ENCODE measurements at places on chromosomes 12 and 14.

- no peak for DNase-seq
Observed at GRCh38 chr12:71415336-71416231, 24.0 kb upstream of the LGR5 start.

DNA sequence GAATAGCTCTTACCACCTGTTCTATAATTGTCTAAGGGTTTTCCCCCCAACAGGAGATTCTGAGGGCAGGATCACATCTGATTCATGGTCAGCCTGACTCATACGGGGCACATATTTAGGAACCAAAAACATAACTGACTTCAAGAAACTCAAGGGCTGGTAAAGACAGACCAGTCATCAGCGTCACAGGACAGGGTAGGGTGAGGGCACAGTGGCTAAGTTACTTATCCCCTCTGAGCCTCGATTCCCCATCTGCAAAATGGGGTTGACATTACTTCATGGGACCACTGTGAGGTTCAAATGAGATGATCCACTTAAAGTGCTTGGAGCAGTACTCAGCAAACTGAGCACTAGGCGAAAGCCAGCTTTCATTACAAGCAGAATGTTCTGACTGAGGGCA is 606 bp downstream of the CINP start:
- DNase-seq: no peak

- DNase-seq: no peak
Observed at GRCh38 chr14:75439989-75440388, 12.2 kb downstream of the JDP2 start.

DNA sequence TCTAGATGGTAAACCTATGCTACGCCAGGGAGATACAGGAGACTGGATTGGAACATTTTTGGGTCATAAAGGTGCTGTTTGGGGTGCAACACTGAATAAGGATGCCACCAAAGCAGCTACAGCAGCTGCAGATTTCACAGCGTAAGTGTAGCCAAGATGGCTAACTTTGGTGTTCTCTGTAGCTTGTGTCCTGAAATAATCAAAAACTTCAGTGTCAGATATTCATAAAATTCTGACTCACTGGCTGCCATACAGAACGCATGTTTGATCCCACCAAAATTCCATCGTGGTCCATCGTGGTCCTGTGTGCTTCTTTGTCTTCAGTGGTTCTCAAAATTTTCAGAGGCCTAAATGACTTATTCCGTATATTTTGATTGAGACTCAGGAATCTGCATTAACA is 1.3 kb downstream of the STRAP start:
- no peak for DNase-seq

GRCh38 chr14:103056322-103057027 is 874 bp downstream of the CDC42BPB start:
- DNase-seq: no peak

GRCh38 chr14:37844614-37845013 is 249.2 kb downstream of the TTC6 start:
- no peak for DNase-seq

- no peak for DNase-seq
Observed at GRCh38 chr12:107337346-107338095, 244.2 kb upstream of the CRY1 start.

DNA sequence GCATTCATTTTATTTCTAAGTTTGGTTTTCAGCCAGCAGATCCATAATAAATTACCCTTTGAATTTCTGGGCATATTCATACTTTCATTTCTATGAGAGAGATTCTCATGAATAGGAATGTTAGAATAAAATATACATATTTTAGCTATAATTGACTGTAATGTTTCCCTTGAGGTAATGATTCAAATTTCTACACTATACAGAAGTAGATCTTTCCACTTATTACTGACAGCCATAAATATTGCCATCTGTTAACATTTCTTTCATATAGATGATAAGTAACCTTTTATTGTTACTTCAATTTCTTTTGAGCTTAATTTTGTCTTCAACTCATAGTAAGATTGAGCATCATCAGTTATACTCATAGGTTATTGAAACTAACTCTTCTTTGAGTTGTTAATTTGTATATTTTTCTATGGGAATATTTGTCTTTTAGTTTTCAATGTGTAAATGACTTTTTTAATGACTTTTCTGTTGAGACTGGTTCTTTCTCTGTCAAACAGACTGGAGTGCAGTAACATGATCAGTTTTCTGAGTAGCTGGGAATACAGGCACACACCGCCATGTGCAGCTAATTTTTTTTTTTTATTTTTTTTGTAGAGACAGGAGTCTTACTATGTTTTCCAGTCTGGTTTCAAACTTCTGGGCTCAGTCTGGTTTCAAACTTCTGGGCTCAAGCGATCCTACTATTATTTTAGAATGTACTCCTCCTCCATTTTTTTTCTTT is 991.6 kb downstream of the SLC6A15 start:
- DNase-seq: no peak

DNA sequence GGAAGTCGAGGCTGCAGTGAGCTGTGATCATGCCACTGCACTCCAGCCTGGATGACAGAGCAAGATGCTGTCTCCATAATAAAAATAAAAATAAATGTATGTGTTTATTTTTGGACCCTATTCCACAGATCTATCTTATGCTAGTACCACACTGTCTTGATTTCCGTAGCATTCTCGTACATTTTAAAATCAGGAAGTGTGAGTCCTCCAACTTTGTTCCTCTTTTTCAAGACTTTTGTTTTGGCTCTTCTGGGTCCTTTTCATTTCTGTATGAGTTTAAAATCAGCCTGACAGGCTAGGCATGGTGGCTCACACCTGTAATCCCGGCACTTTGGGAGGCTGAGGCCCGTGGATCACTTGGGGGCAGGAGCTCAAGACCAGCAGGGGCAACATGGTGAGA is 25.8 kb downstream of the DAO start:
- no peak for DNase-seq

DNA sequence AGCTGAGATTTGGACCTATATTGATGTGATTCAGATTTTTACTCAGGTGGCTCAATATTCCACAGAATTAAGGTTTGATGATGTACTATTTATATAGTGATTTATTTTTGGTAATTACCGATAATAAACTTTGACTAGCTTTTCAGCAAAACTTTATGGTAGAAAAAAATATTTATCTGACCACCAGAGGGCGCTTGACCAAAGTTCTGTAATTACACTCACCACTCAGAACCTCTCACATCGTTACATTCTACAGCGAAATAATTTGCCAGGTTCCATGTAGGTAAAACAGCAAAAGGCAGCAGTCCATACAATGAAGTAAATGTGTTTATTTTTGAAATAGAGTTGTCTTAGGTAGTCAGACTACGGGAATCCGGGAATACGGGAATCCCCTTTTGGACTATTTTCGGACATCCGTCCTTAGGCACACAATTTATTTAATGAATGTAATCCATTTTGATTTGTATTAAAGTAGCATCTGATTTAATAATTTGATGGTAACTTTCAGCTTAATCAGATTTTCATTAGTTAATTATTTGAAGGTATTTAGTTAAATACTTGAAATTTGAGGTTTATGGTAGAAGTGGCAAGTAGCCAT is 143.0 kb upstream of the DDHD1 start:
- no peak for DNase-seq

GRCh38 chr12:738712-739111 is 13.7 kb upstream of the WNK1 start:
- no peak for DNase-seq

DNA sequence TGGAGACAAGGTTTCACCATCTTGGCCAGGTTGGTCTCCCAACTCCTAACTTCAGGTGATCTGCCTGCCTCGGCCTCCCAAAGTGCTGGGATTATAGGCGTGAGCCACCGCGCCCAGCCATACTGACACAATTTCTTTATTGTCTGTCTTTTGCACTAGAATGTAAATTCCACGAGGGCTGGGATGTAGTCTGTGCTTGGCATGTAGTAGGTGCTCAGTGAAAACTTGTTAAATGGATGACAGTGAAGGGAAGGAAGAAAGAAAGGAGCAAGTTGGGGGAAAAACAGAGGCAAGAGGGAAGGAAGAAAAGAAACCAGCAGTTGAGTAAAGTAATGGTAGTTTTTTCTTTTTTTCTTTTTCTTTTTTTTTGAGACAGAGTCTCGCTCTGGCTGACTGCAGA is 53.1 kb downstream of the LIMA1 start:
- no peak for DNase-seq

DNA sequence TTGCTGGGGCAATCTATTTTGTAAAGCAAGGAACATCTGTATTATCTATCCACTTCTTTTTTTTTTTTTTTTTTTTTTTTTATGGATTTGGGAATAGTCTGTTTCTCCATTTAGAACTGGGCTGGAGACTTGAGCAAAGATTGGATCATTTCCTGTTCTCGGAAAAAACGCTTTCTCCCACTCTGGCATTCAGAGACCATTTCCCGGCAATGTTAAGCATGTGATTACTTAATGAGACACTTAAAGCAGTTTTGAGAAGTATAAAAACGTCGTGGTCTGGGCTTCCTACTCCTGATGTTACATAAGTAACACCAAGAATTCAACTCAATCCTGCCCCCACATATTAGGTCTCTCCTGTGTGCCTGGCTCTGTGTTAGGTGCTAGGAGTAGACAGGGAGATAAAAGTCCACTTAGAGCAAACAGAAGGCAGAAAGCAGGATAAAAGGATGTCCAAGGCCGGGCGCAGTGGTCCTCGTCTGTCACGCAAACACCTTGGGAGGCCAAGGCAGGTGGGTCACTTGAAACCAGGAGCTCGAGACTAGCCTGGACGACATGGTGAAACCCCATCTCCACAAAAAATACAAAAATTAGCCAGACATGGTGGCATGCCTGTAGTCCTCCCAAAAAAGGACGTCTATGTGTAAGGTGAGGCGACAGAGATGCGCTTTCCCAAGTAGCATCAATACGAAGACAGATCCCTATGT is 152.1 kb upstream of the GSC start:
- DNase-seq: no peak

DNA sequence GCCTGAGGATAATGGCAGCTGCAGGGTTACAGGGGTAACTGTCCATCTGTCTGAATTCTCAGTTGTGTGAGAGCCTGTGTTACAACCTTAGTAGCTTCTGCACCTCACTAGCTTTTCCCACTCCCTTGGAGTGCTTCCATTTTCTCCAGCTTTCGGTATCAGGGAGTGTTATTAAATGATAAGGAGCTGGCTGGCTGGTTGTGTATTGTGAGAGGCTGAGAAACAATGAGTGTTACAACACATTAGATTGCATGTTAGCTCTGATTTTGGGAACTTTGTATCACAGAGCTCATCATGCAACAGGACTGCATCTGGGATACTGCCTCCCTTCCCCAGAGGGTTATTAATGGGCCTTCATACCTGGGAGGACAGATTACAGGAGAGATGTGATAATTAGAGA is 723.7 kb downstream of the DIO2 start:
- DNase-seq: no peak

GRCh38 chr12:16387919-16388318 is 40.5 kb downstream of the MGST1 start:
- no peak for DNase-seq

DNA sequence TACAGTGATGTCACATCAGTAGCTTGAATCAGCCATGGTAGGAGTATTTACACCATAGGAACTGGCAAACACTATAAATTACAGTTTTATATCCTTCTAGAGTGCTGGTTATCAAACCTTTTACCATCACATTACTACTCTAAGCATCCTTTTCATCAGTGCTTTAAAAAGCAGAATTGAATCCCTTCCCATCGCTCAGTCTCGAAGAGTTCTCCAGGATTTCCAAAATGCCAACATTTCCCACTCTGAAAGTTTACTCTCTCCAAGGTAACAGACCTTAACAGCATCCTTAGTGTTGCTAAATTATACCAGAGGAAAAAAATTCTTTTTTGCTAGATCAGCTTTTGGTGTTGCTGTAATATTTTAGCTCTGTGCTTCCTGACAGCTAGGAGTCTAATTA is 209.4 kb upstream of the USP15 start:
- no peak for DNase-seq

GRCh38 chr14:64811676-64812075 is 68.0 kb downstream of the SPTB start:
- no peak for DNase-seq

DNA sequence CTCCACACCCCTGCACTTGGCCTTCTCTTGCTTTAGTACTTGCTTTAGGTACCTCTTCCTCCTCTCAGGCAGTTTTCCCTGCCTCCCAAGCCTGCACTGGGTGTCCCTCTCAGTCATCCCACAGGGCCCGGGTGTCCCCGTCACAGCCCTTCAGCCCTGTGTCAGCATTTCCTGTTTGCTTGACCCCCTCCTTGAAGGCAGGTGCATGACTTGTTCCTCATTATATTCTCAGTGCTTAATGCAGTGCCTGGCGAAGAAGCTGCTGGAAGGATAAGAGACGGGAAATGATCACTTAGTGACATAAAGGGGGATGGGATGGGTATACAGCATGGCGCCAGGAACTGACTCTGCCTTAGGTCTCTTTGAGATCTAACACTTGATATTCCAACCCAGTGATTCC is 61.5 kb downstream of the IQSEC3 start:
- no peak for DNase-seq

GRCh38 chr14:67332468-67332867 is 27.1 kb downstream of the ATP6V1D start:
- no peak for DNase-seq

DNA sequence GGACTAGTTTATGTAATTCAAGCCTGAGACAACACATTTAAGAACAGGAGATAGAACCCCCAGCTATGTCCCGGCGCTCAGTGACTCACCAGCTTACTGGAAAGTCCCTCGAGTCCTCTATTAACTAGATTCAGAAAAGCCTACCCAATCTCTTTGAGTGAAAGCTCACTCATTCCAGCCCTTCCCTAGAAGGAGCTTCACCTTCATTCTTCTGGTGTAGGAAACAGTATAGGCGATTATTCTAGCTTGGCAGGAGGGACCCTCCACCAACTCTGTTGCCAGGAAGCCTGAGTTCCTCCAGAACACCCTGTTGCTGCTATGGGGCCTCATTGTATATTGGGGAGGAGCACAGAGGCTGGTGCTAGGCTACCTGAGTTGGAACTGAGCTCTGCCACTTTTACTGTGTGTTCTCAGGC is 57.2 kb upstream of the AEBP2 start:
- DNase-seq: no peak

DNA sequence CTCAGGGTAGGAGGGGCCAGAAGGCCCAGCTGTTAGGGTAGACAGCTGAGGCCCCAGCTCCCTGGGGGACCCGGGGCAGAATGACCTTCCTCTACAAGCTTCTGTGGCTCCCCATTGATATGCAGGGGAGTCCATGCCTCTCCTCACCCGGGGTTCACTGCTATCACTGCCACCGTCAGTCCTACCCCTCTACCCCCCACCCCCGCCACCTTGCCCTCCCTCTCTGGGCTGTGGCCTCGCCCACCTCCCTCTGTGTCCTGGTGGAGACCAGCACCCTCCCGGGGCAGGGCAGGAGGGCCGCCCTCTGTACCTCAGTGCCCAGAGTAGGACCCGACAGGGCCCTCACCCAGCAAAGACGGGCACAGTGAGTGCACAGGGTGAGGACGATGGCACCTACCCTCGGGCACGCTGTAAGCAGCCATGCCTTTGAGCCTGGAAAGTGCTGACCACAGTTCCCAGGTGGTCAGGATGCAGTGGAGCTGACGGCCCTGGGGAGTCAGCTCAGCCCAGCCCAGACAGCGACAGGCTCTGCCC is 88.4 kb upstream of the SFSWAP start:
- no peak for DNase-seq

DNA sequence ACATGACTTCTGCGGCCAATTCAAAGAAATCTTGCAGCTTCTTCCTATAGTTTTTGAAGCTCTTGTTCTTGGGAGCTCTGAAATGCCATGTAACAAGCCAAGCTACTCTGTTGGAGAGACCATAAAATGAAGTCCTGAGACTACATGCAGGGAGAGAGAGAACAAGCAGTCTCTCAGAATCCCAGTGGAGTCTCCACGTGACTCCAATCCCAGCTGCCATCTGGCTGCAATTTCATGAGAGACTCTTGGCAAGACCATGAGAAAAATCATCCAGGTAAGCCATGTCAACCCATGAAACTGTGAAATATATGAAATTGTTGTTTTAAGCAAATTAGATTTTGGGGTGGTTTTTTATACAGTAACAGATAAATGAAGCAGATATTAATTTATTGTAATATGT is 54.4 kb downstream of the KLRG1 start:
- DNase-seq: no peak
